ENCODE measurements at places on chromosomes 4 and X.

GRCh38 chrX:150831863-150832262, 66.6 kb downstream of the CD99L2 start:
- DNase-seq: no peak

DNA sequence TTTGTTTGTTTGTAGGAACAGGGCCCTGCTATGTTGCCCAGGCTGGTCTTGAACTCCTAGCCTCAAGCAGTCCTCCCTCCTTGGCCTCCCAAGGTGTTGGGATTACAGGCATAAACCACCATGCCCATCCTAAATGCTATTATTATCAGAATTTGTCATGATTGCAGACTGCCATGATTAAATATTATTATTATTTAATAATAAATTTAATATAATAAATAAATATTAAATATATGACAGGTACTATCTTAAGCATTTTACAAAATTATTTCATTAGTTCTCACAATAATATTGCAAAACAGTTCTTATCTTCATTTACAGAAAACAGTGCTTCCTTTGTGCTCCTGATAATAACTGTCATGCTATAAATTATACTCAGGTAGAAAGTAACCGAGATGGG, 133.4 kb upstream of the JADE1 start:
- no peak for DNase-seq

DNA sequence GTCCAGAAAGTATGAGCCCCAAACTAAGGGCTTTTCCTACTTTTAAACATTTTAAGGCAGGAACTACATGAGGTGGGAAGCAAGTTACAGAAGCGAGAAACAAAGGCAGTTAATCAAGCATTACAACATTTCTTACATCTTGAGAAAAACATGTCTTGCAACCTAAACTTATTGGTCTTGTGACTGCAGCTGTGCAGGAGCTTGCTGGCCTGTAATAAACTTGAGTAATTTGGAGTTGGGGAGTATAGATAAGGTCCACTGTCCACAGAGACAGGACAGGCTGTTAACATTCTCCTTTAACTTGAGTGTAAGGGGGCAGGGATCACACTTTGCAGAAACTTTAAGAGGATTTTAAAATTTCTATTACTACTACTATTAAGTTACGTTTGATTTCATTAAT, 2.7 kb upstream of the UGT8 start:
- DNase-seq: no peak

DNA sequence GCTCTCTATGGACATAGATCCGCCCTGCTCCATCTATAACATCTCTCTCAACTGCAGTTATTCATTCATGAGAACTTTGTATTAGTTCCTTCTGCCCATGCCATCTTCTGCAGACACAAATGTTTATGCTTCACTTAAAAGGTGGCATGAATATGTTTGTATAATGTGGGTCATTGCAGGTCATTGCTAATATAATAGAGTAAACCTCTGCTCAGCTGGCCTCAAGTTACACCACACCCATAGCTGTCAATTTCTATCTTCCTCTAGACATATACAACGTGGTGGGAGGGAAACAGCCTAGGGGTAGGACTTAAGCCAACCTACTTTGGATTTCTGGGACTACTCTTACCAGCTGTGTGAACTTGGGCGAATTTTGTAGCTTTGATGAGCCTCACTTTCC, 129.8 kb downstream of the ATXN3L start:
- no peak for DNase-seq

GRCh38 chr4:142840516-142841123, 5.5 kb downstream of the INPP4B start:
- DNase-seq: peak; percentile 42

DNA sequence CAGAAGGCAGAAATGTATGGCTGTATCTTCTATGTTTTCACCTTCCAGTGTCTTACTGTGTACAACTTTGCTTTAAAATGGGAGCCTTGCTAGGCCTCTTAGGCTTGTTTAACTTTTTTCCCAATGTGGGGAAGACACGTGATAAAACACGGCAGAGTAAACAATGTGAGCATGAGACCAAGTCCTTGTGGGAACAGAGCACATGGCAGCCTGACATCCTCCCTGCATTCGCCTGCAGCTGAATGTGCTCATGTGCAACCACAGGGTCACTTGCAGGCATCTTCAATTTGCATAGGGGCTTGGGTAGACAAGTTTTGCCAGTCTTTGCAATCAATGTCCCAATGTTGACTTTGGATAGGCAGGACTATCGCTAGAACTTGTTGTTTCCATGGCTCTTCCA, 91.8 kb downstream of the CCNG2 start:
- DNase-seq: no peak

GRCh38 chr4:66300336-66300934, 630.1 kb upstream of the EPHA5 start:
- DNase-seq: no peak

DNA sequence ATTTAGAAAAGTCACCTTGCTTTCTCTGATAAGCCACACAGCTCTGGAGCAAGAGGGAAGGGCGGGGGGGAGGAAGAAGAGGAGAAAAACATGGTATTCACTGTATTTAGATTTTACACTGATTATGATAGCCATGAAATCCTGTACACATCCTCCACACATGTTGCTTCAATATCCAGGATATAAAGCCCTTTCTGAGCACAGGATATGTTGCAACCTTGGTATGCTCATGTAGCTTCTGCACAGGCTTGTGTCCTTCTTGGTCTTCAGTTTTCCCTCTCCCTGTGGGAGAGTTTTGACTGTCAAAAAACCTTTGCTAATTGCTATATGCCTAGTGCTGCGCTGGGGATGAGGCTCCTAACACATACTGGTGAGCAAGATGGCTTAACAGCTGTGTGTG, 61.9 kb upstream of the DAPP1 start:
- no peak for DNase-seq

GRCh38 chrX:24983931-24984330, 31.8 kb downstream of the ARX start:
- DNase-seq: no peak

DNA sequence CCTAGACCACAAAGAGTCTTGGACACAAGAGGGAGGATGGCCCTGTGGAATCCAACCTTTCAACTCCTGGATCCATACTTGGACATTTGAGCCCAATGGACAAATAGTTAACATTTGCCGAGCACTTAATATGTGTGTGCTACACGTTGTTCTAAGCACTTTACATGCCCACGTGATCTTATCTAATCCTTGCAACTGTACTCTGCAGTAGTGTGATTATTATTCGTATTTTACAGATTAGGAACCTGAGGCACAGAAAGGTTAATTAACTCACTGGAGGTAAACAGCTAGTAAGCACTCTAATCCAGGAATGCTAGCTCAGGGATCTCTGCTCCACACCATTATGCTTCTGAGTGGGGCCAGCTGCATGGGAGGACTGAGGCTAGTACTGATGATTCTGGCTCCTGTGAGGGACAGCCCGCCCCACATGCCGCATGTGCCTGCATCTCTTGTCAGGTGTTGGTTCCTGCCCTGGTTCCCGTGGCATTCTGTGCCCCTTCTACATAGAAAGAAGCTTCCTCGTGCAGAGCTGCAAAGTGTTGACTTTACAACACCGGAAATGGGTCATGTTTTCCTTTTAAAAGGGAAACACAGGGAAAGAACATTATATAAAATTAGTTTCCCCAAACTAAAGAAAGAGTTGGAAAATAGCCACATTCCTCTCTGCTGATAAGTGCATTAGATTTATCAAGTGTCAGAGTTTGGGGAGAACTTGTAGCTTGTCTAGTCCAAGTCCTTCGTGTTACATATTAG, 34.8 kb downstream of the PLAC1 start:
- no peak for DNase-seq

DNA sequence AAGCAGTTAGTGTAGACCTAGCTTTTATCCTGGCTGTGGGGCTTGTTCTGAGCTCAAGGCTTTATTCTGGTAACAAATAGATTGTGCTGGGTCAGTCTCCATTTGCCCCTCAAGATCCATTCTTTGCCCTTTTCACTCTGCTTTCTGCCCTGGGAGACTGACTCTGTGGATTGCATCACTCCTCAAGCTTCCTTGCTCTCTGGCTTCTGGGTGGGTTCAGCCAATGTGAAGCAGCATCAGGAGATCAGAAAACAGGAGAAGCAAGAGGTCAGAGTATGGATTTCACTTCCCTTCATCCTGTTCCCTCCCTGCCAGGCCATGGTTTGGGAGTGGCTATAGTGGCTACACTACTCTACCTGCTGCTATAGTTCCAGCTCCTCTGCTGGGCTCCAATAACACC, 184.1 kb upstream of the NDP start:
- no peak for DNase-seq

- DNase-seq: no peak
Measured at GRCh38 chr4:73615613-73616012, 4.6 kb downstream of the RASSF6 start.

GRCh38 chr4:158802914-158803313, 34.1 kb downstream of the FNIP2 start:
- no peak for DNase-seq

- no peak for DNase-seq
Measured at GRCh38 chr4:169915545-169915944, 110.7 kb downstream of the MFAP3L start.

GRCh38 chrX:20378233-20378920, 111.7 kb upstream of the RPS6KA3 start:
- no peak for DNase-seq

DNA sequence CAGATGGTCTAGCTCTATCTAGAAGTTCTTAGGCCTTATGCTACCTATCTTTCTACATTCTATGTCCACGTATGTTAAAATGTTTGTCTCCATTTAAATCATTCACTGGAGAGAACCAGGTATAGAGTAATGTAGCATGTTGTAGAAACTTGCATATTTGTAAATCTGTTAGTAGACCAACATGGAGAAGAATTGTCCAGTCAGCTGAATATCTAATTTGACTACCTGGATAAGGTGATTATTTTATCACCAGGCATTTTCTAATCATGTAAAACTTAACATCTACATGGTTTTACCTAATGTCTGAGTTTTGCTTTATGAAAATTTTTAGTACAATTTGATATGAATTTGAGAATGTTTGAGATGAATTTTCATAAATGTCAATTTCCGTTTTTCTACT, 19.5 kb downstream of the REST start:
- DNase-seq: no peak

GRCh38 chr4:29311247-29311646, 1408.9 kb upstream of the PCDH7 start:
- DNase-seq: no peak

GRCh38 chrX:2965965-2966364, 36.8 kb upstream of the ARSD start:
- DNase-seq: no peak

GRCh38 chr4:38160487-38161207, 200.4 kb downstream of the PTTG2 start:
- no peak for DNase-seq

DNA sequence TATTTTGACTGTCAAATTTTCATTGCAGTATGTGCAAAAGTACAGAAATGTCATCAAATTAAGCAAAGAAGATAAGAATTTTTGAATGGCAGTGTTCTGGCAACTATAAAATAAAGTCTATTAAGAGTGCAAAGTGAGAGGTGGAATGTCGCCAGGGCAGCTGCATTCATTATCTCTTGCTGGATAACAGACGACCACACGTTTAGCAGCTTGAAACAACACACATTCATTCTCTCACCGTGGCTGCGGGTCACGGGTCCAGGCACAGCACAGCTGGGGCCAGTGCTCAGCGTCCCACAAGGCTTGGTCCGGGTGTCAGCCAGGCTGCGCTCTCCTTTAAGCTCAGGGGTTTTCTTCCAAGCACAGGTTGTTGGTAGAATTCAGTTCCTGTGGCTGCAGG, 113.9 kb downstream of the GPR143 start:
- DNase-seq: no peak

- no peak for DNase-seq
Measured at GRCh38 chr4:17232566-17233253, 279.2 kb downstream of the QDPR start.

- no peak for DNase-seq
Measured at GRCh38 chr4:30094887-30095286, 625.3 kb upstream of the PCDH7 start.

DNA sequence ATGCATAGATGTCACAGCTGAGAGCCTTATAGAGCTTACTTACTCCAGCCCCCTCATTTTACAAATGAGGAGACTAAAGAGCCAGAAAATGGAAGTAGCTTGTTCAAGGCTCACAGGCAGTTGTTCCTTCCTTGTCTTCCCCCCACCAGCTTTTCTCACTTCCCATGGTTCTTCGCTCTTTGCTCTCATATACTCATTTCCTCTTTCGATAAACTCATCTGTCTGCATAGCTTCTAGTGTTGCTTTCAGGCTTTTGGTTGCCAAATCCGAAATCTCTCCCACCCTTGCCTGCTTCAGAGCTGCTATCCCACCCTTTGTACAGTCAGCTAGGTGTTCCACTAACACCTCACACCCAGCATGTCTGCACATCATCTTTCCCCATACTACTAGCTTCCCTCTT, 25.0 kb upstream of the GJB1 start:
- DNase-seq: no peak

- no peak for DNase-seq
Measured at GRCh38 chr4:16196482-16197393, 29.5 kb downstream of the TAPT1 start.

DNA sequence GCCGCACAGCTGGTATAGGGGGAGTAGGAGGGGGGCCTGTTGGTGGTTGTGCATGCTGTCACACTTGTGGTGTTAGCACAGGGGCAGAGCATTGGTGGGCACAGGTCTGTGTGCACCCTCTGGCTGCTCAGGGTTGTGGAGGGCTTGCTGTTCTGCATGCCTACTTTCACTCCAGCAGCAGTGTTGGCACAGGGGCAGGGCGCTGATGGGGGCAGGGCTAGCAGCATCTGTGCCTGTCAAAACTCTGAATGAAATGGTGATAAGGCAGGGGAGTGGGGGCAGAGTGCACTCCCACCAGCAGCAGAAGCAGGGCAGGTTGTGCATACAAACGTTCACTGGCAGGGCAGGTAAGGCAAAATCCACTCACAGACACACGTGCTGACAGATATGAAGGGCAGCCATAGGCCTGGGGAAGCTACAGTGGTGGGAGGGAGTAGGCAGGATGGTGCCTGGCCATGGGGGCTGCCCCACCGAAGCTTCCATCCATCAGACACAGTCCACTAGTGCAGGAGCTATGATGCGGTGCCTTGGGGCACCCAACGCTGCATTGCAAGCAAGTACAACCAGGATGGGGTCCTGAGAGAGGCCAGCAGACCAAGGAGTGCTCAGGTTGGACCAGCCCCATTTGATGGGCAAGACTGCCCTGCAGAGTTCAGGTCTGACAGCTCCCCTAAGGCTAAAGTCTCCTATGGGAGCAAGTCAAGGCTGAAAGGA, 160.7 kb upstream of the SPANXC start:
- DNase-seq: no peak

DNA sequence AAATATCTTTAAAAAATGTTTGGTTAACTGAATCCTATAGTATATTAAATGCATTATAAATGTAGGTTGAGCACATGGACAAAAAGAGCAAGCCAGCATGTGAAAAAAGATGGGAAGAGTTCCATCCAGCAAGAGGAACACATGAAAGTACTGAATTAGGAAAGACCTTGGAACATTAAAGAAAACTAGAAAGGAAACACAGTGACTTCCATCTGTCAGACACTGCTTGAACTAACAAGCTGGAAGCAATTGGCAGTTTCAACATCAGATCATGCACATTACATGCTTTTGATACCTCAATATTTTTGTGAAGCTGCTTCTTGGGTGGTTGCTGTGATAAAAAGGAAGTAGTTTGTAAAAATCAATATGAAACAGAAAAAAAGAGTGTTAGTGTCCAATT, 626.8 kb upstream of the GNPDA2 start:
- no peak for DNase-seq
